ENCODE measurements at places on chromosomes 3 and 15.

- DNase-seq = peak; percentile 61
Measured at GRCh38 chr3:17841190-17841828, 98.9 kb upstream of the TBC1D5 start.

DNA sequence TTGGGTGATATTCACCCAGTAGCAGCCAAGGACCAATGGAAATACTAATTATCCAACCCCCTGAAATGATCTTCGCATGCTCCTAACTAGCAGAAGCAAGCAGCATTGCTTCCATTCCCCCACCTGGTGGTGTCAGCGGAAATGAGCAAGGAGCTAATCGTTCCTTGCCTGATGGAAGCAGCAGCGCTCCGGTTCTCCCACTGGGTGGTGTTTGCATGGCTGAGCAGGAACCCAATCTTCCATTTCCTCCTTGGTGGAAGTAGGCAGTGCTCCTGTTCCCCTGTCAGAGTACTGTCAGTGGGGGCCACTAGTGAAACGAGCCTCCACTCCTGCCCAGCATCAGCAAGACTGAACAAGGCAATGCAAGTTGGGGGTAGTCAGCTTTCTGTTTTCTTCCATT is 311.5 kb downstream of the CACNA2D3 start:
- no peak for DNase-seq

DNA sequence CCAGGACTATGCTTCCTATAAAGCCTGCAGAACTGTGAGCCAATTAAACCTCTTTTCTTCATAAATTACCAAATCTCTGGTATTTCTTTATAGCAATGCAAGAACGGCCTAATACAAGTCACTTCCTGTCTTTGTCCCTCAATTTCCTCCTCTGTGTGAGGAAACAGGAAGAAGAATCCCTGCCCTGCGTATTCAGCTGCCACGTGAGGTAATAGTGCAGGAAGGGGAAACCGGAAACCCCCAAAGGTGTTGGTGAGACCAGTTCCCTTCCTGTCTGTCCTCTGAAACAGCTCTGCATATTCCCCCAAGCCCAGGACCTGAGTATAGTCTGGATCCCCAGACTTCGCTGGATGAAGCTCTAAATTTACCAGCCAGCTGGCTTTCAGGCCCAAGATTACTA is 18.1 kb upstream of the PTPN23 start:
- no peak for DNase-seq

DNA sequence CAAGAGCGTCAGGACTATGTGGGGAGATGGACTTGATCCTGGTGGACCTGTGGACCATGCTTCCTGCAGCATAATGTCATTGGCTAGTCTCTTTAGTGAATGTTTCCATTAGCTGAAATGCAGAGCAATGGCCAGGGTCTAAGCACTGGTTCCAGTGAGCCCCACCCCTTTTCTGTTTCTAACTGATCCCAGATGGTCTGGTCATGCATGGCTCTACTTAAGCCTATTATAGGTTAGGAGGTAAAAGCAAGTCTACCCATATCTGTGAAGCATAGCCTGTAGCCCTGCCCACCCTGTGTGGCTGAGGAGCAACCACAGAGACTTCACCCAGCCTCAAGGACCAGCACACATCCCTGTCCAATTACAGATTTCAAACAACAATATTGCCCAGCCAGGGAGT is 419.2 kb downstream of the ZNF385D start:
- no peak for DNase-seq

DNA sequence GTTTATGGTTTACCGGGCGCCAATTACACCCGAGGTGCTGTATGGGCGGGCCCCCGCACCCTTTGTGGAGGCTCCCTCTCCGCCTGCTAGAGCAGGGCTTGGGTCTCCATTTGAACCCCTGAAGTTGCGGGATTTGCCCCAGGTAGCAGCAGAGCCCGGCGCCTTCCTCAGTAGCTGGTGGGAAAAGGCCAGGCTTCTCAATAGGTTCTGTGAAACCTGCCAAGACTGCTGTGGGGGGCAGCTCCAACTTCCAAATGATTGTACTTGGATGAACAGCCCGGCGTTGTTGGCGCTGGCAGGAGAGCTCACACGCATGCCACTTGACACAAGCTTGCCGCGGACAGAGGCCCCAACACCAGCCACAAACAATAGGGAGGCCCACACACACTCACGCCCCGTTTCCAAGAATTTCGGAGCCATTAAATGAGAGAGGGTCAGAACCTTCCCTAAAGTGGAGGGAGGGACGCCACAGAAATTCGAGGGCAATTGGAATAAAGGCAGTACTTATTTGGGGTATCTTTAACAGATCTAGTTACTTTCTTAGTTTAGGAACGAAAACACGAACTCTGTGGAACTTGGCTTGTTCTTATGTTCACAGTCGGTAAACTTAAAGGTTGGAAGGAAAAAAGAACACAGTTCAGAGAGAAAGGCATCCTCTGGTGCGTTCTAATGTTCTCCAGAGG is 1.4 kb downstream of the EPHB3 start:
- no peak for DNase-seq

DNA sequence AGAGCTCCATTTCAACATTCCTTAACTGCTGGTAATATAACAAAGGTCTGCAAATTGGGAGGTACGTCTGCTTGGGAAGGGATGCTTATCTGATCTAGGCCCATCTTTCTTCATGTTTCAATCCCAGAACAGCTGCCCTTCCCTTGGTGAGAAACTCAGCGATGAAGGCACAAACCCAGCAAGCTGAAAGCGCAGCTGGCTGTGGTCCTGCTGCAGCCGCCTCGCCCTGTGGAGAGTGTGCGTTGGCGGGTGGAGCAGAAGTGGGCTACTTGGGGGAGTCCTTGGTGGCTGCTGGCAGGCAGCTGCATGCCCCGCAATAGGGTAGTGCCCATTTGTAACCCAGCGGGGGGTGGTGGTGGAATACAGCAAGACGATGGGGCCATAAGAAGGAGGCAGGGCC is 160.6 kb upstream of the WNT5A start:
- DNase-seq = no peak

DNA sequence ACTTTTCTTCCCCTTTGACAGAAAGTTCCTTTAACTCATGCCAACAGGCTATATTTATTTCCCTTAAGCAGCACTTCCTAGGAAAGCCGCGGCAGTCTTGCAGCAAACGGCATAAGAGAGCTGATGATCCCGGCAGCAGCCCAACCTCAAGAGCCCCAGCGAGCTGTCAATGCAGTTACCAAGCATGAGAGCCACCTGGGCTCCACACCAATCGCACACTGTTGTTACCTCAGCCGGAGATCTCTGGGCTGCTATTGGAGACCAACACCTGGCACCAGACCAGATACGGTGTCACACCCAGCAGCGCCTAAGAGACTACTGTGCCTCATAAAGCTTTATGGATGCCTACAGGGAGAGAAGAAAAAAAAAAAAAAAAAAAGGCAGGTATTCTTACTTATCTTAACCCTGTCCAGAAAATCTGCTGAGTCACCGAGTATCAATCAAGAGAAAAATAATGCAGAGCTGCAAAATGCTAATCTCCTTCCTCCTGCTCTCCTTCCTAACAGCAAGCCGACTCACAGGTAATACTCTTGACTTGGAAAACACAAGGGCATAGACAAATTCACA is 11.7 kb downstream of the ABCC5 start:
- no peak for DNase-seq

DNA sequence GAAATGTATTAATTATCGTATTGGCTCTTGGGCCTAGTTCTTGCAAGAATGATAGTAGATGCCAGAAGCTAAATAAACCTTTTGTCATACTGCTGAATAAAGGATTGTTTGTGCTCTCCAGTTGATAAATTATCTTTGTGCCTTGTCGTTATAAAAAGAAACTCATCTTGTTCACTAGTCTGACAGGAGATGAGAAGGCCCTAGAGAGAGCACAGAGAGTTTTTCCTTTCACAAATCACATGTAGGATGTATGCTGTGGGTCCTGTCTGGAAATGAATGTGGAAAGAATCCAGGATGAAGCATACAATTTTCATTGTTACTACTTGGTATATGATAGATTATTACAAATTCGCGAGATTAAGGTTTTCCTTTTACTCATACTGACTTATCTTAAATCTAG is 113.0 kb downstream of the NLGN1 start:
- DNase-seq = no peak

GRCh38 chr3:160400702-160401150 is 1.3 kb downstream of the SMC4 start:
- DNase-seq = no peak

DNA sequence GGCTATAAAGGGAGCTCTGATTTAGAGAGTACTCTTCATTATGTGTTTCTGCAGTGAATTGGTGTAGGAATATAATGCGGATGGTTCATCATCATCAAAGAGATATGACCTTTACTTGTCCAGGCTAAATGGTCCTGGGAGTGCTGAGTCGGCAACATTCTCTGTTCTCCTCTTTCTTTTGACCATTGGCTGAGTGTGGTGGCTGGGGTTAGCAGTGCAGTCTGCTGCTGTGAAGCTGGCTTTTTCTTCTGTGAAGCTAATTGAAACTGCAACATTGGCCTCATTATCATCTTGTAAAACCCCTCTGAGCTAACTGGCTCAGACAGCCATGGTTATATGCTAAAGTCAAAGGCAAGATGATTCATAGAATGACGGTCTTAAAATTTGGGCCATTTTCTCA is 83.8 kb downstream of the THRB start:
- no peak for DNase-seq

DNA sequence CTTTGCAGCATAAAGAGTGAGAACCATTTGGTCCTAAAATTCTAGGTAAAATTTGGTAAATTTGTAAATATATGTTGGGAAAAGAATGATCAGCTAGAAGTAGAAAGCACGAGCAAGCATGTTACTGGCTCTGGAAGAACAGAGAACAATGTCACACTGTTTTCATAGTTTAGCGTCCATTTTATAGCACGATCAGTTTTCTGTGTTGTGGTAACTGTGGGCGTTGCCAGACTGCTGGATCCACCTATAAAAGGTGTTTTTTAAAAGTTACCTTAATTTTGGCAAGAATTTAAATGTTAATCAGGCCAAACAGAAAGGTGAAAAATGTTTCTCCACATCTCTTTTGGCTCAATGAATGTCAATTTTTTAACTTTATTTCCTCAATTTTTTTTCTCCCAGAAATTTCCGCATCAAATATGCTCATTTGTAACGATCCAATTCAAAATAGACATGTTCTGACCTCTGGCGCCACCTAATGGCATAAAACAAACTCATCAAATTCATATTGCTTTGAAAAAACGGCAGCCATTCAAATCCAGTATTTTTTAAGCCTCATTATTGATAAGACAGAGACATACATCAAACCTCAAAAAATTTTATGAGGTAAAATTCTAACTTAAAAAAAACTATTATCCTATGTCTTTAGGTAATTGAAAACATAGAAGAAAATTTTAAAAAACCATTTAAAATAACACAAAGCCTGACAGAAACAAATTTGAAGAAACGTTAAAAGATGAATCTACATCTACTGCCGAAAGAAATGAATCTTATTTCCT is 5.5 kb upstream of the GP5 start:
- DNase-seq = no peak

DNA sequence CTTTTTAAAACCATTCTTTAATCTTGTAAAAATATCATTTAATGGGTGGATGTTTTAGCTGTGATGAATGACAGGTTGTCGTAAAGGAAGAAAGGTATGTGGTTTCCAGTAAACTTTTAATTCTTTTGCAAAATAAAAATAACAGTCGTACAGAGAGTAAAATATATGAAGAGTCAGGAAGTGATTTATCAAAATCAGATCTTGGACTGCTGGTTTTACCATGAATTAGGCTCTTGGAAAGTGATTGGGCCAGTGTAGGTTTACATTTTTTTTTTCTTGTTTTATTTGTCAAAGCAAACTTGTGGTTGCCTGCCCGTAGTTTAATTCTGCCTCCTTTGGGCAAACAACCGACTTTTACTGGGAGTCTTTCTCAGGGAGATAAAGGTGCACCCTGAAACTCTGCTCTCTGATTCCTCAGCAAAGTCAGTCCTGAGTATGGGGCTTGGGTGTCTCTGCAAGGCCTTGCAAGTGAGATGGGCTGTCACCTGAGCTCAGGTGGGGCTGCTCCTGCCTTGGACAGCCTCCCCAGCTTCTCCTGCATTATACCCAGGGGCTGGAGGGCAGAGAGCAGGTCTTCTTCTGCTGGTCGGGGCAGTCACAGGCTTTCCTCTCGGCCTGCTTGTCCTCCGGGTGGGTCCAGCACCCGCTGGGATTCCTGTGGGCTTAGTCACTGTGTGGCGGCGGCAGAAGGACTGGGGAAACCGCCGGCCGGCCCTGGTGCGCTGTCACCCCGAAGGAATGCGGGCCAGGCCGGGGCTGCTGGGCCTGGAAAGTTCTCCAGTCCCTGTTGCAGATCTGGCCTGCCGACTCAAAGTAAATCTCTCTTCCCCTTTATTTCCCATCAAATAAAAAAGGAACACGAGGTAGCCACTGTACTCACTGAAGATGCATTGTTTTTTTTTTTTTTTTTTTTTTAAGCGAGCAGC is 79.0 kb downstream of the IGF1R start:
- DNase-seq = no peak

GRCh38 chr15:83516935-83517334 is 69.8 kb downstream of the SH3GL3 start:
- no peak for DNase-seq

DNA sequence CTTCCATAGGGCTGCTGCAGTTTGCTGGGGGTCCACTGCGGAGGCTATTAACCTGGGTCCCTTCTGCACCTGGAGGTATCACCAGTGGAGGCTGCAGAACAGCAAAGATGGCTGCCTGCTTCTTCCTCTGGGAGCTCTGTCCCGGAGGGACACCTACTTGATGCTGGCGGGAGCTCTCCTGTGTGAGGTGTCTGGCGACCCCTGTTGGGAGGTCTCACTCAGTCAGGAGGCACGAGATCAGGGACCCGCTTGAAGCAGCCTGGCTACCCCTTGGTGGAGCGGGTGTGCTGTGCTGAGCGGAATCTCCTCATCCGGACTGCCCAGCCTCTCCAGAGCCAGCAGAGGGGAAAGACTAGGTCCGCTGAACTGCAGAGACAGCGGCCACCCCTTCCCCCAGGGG is 56.0 kb upstream of the CTXND1 start:
- no peak for DNase-seq

- no peak for DNase-seq
Measured at GRCh38 chr3:50375258-50375931, 16.1 kb upstream of the TMEM115 start.

DNA sequence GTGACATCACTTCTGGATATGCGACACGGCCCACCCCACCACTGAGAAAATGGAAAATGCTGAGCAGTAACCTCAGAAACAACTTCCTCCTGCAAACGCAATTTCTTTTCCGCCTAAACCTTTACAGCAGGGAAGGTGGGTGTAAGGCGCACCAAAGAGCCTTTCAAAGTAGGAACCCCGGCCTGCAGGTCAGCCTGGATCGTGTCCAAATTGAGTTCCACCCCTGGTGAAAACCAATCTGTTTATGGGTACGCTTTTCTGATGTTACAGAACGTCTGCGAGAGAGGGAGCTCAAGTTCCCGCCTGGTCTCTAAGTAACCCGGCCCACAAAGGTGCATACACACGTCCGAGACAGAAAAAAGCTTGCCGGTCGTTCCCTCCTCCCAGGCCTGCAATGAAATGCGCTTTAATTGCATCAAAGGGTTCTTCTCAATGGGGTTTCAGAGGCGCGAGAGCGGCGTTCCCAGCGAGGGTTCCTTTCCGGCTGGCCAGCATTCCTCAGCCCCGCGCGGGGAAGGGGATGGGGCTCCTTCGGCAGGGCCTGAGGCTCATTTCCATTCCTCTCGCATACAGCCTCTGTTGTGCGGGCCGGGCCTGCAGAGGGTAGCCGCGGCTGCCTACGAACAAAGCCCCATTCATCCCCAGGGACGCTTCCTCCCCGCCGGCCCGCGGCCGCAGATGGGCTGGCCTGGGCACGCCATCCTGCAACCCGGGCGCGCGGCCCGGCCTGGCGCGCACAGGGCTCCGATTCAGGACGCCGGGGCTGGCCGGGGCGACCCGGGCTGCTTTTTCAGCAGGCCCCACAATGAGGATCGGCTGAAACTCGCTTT is 138.1 kb downstream of the TMCO5A start:
- no peak for DNase-seq

Measured in activated CD4-positive, alpha-beta T cell treated with anti-CD3 and anti-CD28 coated beads, Interleukin-2, amount 50 U/mL, for 24 hours (primary cell).